ENCODE measurements at places on chromosomes 12 and 14.

- DNase-seq: no peak
Measured at GRCh38 chr12:132686825-132687210, 324 bp downstream of the POLE start.

GRCh38 chr14:52015411-52016030, 26.2 kb downstream of the RTRAF start:
- DNase-seq: peak; percentile 64

- DNase-seq: peak; percentile 84
Measured at GRCh38 chr12:51926718-51927117, 19.4 kb downstream of the ACVRL1 start.

DNA sequence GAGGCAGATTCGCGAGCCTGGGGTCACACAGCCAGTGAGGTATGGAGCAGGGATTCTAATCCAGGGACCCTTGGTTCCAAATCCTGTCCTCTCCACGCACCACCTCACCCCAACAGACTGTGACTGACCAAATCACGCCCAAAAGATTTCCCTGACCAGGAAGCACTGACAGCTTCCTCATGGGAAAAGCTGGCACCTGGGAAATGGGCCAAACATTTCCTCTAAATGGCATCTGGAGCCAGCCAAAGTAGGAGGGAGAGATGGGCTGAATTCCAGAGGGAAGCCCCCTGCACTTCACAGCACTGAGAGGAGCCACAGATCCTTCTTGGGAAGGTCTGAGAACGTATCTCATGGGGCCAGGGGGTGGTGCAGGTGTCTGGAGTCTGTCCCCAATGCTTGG, 28.8 kb downstream of the CCDC92 start:
- no peak for DNase-seq

DNA sequence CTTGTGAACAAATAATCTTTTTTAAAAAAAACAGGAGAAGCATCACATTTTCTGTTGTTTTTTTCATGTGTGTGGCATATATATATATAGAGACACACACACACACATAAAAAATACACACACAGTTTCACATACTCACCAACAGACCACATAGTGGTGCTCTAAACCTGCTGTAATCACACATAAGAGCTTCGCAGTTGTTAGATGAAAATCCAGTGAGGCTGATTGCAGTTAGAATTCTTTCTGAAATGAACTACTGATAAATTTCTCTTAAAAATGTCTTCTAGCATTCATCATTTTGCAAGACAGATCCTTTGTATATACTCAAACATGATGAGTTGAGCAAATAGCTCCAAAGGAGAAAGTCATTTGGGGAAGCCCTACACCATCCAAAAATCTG, 434.3 kb upstream of the STXBP6 start:
- DNase-seq: no peak

GRCh38 chr14:40113671-40114070, 681.4 kb upstream of the FBXO33 start:
- DNase-seq: no peak
